H4 (cell line): ENCODE measurements at places on chromosomes 12 and 14. TPM values are rescaled to one million over a fixed set of nuclear protein-coding genes. Genes with fewer than 3 reads are reported as not detected.

Gene TDRD9
- total RNA-seq = not detected in 2 replicates

Gene HOXC5
- total RNA-seq = not detected in 2 replicates

Gene FAM216A
- total RNA-seq = 18.0 TPM in 2 replicates

Gene KLRF1
- total RNA-seq = 0.49 and 0.75 TPM in 2 replicates
